Chondrocyte (in vitro differentiated cells): ENCODE measurements at places on chromosomes 7 and 10. TPM values are rescaled to one million over a fixed set of nuclear protein-coding genes. Genes with fewer than 3 reads are reported as not detected.
A peak's percentile ranks its signal among the peaks of the same experiment; 100 is the strongest.

Gene NEURL1
- 0.05 TPM in 1 of 3 replicates, not detected in the others for total RNA-seq

- no peaks in the 10 kb centered on the region for H3K36me3 ChIP-seq
- no peaks in the 10 kb centered on the region for H3K4me1 ChIP-seq
- H3K27me3 ChIP-seq: peaks cover 4% of the 10 kb centered on the region
- no peak overlapping the region for H3K27ac ChIP-seq
Observed at GRCh38 chr10:82759050-82759449, 884.1 kb downstream of the NRG3 start.

DNA sequence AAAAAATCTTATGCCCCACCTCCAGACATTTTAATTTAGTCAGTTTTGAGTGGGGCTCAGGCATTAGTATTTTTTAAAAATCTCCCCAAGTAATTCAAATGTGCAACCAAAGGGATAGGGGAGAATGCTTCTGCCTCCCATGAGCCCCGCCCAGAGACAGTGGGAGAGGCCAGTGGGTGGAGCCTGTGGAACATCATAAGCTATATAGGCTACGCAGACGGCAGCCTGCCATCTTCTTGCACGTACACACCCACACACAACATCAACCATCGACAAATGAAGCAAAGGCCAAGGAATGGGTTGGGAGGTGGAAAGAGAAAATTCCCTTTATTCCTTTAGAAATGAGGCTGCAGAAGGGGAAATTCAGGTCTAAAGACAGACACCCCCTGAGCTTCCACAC lies 25.2 kb downstream of the CREB3L2 start:
- peaks cover 21% of the 10 kb centered on the region for H3K36me3 ChIP-seq
- H3K4me3 ChIP-seq: no peak overlapping the region
- H3K27ac ChIP-seq: peak overlapping the region; percentile 86
- peaks cover 73% of the 10 kb centered on the region for H3K4me1 ChIP-seq
- H3K27me3 ChIP-seq: no peaks in the 10 kb centered on the region
- DNase-seq: no peak

DNA sequence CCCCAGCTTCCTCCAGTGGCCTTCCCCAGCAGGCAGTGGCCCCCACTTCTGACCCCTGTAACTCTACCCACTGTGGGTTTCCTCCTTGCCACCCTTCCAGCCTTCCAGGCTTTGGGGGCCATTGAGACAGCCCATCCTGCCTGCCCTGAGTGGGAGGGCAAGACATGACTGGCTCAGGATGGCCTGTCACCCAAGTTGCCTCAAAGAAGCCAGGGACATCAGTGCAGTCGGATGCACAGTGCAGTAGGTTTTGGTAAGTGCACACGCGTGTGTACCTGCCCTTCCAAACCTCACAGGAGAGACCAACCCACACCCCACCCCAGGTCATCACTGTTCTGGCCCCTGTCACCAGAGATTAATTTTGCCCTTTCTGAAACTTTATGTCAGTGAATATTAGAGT lies 22.7 kb downstream of the ZMIZ2 start:
- peaks cover 9% of the 10 kb centered on the region for H3K36me3 ChIP-seq
- no peak overlapping the region for H3K27ac ChIP-seq
- no peaks in the 10 kb centered on the region for H3K27me3 ChIP-seq
- H3K4me1 ChIP-seq: peaks cover 40% of the 10 kb centered on the region
